ENCODE measurements at places on chromosomes 6 and 20.

DNA sequence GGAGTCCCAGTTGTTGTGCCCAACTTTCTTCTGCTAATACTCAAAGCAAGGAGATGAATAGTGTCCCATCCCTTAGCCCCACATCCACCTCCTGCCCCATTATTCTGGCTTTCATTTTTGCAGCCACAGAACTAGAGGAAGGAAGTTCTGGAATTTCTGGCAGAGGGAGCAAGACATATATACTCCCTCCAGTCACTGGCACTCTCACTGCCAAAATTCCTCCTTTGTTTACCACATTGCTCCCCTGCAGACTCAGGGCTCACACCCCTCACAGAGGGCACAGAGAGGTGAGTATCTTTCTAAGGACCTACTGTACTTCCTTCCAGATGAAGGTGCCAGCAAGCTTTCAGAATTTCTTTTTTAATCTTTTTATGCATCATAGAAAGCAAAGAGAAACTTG is 168.0 kb upstream of the ID4 start:
- no peak for DNase-seq

- no peak for DNase-seq
These were observed 39.0 kb downstream of the CD40 start for GRCh38 chr20:46157076-46157592.

DNA sequence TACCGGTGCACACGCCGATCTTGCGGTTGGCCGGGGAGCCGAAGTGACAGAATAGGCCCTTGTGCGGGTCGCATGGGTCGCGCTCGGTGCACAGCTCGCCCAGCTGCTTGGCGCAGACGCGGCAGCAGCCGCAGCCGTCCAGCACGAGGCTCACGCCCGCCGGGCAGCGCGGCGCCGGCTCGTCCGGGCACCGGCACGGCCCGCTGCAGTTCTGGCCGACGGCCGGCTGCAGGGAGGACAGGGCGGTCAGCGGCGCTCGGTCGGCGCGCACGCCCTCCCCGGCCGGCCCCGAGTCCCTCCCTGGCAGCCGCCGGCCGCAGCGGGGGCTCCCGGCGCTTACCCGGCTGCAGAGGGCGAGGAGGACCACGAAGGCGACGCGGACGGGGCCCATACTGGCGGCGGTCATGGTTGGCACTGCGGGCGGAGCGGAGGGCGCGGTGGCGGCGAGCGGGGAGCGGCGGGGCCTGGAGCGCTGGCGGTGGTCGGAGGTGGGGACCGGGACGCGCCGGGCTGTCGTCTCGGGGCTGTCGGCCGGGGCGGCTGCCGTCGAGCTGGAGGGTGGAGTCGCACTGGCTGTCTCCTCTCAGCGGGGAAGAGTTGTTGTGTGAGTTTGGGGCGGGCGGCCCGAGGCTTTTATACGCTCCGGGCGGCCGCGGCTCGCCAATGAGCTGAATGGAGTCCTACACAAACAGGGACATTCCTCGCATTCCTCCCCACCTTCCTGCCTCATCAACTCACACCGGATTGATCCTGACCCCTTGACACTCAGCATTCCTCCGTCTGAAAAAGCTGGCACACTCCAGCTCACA is at the start of gene CCN2:
TSS of gene CCN2 (minus strand) at position 606 of the 809 bp plus-strand sequence. CDS start at position 406, 200 bp downstream.
- peak; percentile 30 for DNase-seq

DNA sequence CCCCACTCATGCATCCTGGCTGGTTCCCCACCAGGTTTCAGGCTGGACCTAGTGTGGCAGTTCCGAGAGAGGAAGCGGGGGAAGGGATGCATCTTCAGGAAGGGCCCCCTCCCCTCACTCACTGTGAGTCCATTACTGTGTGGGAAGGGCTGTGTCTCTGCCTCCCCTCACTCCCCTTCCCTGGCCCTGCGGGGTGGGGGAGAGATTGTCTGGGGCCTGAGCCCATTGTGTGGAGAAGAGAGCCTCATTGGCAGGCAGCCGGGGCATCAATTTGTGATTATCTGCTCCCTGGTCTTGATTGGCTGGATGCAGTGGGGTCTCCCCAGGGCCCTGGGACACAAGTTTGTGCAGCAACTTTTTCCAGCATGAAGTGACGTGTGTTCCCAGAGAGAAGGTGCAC is 4.1 kb upstream of the MYT1 start:
- DNase-seq, result no peak

DNA sequence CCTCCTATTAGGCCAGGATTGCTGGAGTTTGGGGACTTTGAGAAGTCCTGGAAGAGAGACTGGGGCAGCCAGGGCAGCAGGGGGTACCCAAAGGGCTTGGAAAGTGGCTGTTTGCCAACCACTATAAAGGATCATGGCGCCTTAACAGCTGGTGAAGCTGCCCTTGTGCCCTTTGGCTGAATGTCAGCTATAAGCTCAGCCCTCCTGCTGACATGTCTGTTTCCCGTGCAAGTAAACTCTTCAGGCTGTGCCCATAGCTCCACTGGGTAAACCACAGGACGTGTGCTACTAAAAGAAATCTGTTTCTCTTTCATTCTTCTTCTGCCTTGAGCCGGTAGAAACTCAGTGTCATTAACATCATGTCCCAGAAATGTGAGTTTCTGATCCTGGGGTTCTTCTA is 97.3 kb downstream of the CAP2 start:
- peak; percentile 82 for DNase-seq

DNA sequence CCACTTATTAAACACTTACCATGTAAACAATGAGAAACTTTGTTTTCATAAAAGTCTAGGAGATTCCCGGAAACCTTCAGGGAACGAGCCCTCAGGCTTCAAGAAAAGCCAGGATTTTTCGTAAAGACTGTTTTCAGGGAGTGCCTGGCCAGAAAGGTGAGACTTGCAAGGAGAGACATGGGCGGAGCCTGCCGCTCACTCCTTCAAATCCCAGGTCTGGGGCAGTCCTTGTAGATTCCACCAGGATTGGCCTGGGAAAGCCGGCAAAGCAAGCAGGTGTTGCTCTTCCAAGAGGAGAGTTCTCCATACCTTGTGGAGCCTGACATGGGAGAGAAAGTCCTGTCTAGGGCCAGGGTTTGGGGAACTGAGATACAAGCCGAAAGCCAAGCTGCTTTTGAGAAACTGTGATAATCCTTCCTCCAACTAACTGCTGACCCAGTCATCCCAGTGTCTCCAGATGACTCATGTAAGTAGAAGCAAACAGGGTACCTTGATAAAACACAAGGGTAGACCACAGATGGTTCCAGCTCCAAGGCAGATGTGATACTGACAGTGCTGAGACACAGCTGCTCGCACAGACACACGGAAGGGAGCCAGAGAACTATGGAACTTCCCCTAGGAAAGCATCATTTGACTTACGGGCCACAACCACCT is 69.4 kb upstream of the NAA20 start:
- DNase-seq, result no peak
